SW 1271 (cell line): ENCODE measurements at places on chromosomes 5 and 9.

GRCh38 chr9:5452286-5452609, 1.9 kb downstream of the CD274 start:
- DNase-seq, result no peak

DNA sequence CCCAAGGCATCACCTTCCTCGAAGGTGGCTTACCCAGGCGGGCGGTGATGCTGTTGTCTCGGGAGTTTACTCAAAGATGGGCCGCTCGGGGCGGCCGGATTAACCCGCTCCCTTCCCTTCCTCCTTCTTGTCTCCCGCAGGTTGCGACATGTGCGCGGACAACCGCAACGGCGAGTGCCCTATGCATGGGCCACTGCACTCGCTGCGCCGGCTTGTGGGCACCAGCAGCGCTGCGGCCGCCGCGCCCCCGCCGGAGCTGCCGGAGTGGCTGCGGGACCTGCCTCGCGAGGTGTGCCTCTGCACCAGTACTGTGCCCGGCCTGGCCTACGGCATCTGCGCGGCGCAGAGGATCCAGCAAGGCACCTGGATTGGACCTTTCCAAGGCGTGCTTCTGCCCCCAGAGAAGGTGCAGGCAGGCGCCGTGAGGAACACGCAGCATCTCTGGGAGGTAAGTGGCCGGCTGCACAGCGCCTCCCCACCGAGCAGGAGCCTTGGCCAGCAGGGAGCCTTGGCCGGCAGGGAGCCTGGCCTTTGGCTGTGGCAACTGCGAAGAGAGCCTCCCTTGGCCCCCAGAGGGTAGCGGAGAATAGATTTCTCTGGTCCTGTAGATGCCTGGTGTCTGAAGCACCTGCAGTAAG, 10.6 kb downstream of the PRDM6 start:
- DNase-seq, result no peak

GRCh38 chr5:5221724-5222123, 81.6 kb downstream of the ADAMTS16 start:
- DNase-seq, result no peak

- DNase-seq, result no peak
These were observed 301.4 kb downstream of the PDE4D start for GRCh38 chr5:59592101-59592500.

DNA sequence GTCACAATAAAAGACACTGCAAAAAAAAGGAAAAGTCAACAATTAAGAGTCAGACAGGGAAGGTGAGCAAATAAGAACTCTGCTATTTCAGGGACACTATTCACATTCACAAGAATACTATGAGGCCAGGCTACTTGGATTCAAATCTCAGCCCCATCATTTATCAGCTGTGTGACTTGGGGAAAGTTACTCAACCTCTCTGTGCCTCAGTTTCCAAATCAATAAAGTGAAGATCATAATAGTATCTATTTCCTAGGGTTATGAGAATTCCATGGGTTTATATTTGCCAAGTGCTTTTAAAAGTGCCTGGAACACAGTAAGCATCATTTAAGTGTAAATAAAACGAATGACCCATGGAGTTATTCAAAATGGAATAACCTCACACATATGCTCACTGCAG, 56.4 kb downstream of the ALDH7A1 start:
- DNase-seq, result no peak

- no peak for DNase-seq
These were observed 31.1 kb upstream of the STXBP1 start for GRCh38 chr9:127580879-127581475.

DNA sequence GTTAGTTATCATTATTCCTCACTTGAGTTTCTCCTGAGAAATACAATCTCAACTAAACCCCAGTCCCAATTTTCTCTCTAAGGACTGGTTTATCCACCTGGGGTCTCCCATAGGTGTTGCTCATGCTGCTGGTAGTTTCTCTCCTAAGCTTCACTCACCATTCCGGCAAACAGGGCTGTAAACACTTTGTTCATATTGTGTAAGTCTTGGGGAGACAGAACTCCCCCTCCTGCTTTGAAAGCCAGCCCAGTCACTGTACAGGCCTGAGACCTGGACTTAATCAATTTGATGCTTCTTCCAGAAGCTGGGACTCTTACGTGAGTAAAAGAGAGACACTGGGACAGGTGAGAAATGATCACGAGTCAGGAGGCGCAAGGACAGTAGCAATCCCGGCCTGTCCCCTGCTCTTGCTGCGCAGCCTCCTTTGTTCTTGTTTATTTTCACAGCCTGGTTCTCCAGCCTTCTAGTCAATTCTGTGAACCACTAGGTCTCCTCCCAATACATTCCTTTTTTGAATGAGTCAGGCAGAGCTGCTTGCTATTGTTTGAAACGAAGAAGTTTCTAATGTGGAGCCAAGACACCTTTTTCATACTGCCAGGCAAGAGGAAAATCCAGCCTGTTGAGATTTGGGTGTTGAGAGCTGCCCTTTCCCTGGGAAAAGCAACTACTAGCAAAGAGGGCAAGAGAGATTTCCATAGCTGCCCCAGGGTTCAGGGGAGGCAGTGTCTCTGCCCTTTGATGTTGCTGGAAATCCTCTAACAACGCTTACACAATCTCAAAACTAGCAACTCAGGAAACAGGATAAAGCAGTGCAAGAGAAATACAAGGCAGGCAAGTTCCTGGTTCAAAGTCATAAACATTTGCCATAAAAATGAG, 9.2 kb upstream of the SHROOM1 start:
- no peak for DNase-seq

DNA sequence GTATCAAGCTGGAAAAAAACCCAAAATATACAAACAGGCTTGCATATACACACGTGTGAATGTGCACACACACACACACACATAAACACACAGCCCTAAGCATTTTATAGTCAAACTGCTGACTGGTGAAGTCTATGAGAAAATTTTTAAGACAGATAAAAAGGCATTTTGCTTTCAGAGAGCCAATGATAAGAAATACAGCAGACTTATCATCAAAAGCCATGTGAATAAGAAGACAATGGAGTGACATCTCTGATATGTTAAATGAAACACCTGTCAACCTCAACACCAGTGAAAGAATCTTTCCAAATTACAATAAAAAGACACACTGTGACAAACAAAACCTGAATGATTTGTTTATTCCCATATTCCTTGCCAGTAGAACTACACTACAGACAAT, 233.3 kb downstream of the CDH9 start:
- peak; percentile 9 for DNase-seq

GRCh38 chr9:89122949-89123348, 55.7 kb downstream of the SHC3 start:
- no peak for DNase-seq

- no peak for DNase-seq
These were observed 23.5 kb downstream of the FAM163B start for GRCh38 chr9:133585481-133586351.

DNA sequence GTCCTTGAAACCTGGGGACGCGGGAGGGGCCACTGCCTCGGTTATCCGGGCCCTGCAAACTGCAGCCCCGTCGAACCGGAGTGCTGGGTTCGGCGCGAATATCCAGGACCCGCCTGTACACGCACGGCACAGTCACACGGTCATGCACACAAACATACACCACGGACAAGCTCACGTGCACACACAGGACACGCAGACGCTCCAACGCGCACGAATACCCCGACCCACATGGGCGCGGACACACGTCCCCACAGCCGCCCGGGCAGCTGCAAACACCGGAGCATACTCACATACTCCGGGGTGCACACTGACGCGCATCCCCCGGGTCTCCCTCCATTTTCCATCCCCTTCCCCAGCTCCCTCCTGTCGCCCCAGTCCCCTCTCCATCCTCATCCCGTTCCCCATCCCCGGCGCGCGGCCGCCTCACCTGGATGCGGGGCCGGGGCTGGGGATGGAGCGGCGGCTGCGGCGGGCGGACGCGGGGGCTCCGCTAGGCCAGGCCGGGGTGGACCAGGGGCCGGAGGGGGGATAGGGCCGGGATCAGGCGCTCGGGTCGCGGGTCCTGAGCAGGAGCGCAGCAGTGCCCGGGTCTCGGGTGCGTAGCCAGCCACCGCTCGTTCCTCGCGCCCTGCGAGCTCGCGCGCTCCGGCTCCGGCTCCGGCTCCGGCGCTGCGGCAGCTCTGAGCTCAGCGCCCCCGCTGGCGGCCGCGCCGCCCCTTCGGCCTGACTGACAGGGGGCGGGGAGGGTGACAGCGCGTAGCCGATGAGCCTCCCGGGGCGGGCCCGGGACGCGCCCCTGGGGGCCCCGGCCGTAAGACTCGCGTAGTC, at the start of the genes EIF4E1B and SNCB:
Gene EIF4E1B, plus strand, starts transcription at position 823 of the 828 bp plus-strand sequence. CDS start 12,113 bp downstream, outside the sequence.
Gene SNCB, minus strand, starts transcription at position 682 of the 828 bp plus-strand sequence. CDS start 880 bp downstream, outside the sequence.
- DNase-seq, result peak; percentile 15

GRCh38 chr9:109914280-109915027, 134.5 kb downstream of the PALM2AKAP2 start:
- DNase-seq, result no peak

GRCh38 chr5:120767178-120767820, 303.2 kb downstream of the PRR16 start:
- DNase-seq, result no peak

DNA sequence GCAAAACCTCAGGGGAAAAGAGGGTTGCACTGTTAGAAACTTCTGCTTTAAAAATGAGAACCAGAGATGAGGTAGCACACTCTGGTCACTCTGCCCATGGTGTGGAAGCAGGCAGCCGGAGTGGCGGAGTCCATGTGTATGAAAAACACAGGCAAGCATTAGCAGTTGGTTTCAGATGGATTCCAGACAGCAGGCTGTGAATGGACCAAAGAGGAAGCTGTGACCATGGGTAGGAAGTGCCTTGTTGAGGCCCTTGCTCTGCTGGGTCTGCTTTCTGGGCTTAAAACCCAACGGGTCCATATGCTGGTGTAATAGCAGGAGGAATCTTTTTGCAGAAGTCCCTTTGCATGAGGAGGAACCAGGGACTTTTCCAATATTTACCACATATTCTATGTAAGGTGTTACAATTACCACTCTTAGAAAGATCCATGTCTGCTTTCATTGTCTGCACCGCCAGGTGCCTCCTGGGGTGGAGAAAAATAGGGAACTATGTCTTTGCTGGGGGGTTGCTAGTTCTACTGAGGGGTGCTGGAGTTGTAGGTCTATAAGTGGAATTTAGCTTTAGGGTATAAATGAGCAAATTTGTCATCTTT, 77.0 kb downstream of the ANKRD55 start:
- DNase-seq, result no peak

GRCh38 chr5:139369181-139369580, 13.9 kb downstream of the SLC23A1 start:
- no peak for DNase-seq

- no peak for DNase-seq
These were observed 105.1 kb upstream of the GNA14 start for GRCh38 chr9:77753180-77753579.

DNA sequence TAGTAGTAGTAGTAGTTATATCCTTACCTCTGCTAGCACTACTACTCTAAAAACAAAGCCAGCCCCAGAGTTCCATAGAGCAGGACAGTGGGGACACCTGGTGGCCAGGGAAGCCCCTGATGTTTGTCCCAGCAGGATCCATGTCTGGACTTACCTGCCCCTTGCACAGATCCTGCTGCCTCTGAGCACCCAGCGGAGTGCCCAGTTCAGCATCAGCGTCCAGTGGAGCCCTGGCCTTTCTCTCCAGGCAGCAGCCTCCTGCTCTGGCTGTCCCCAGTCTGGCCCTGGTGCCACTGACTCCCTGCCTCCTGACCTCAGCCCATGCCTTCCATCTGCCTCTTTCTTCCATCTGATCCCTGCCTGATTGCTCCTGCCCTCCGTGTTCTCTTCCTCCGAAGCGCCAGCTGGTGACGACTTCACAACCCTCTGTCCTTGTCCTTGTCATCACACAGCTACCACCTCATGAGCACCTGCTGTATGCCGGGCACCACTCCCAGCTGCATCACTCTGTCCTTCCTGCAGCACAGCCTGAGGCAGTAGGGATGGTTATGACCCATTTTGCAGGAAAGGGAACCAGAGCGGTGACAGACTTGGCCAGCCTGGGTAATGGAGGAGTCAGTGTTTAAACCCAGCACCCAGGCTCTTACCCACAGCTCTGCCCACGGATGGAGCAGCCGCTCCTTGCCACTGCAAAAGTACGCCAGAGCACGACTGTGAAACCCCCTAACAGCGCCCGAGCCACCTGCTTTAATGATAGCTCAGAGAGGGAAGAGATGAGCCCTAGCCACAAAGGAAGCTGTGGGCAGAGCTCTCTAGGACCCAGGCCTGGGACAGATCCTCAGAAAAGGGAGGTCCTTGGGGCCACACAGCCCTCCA, 11.5 kb downstream of the SARDH start:
- DNase-seq, result peak; percentile 69

DNA sequence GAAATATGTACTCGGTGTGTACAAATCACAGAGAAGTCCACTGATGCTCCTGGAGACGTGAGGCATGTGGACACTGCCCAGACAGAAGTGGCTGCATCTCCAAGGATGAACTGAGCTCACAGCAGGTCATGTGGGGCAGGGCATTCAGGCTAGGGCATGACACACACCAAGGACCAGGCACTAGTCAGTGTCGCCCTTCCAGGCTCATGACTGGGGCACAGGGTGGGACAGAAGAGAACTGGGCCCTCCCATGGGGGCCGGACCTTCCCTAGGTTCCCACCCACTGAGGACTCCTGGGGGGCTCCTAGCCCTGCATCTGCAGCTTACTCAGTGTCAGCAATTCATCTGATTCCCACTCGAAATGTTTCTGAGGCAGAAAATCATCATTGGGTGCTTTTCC, 256.8 kb upstream of the IRX4 start:
- DNase-seq, result no peak

DNA sequence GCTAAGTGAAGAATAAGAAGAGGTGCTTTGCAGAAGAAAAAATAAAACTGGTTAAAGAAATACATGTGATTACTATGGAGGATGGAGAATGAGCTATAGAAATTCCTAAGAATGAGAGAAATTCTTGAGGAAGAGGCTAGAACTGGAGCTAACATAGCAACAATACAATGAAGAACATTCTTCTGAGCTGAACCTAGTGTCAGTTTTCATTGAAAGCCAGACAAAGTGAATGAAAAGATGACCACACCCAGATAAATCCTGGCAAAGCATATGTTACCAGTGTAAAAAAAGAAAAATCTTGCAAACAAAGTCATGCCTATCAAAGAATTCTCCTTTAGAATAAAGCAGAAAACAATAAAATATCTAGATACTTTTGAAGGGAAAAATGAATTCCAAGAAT, 39.6 kb downstream of the SGCD start:
- no peak for DNase-seq

GRCh38 chr5:88438006-88438405, 169.4 kb upstream of the TMEM161B start:
- no peak for DNase-seq

DNA sequence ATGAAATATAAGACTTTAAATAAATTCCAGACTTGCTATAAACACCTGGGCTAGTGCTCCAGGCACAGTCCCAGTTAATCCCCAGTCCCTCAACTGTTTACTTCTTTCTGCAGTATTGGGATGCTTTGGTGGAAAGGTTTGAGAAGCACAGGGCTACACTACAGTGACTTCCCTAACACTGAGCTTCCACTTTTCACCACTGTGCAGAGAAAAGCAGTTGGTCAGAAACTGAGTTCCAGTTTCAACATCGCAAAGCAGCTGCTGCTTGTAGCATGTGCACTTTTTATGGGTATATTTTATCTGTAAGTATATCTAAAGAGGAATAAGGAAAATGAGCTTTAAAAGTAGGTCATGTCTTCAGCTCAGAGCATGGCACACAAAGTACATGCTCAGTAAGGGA, 339.7 kb downstream of the NTRK2 start:
- DNase-seq, result no peak

- no peak for DNase-seq
These were observed 356.8 kb downstream of the EFNA5 start for GRCh38 chr5:107313921-107314320.
